ENCODE measurements at places on chromosomes 4 and X. TPM values are rescaled to one million over a fixed set of nuclear protein-coding genes. Genes with fewer than 3 reads are reported as not detected.
A peak's percentile ranks its signal among the peaks of the same experiment; 100 is the strongest.

- DNase-seq = no peak
Observed at GRCh38 chr4:68359508-68359907, 9.6 kb upstream of the YTHDC1 start.

- DNase-seq = peak; percentile 63
Observed at GRCh38 chr4:6264225-6264540, 5.5 kb upstream of the WFS1 start.

DNA sequence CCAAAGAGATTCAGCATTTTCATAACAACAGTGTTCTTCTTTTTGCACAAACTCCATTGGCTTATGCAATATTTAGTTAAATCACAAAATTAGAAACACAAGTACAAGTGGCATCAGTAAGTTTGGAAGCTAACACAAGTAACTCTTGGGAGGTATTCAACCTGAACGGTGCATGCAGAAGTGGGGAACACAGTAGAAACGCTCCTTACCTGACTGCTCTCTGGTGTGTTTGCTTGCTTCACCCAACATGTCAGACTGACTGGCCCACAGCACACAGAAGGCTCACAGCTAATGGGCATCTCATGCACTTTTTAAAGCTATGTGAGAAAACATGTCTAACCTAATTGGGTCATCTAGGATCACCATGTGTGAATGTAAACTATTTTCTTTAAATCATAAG lies 133.6 kb downstream of the MAGEB17 start:
- DNase-seq = no peak

The ARAP2 gene
- 4.7 TPM for total RNA-seq

The TDO2 gene
- not detected for total RNA-seq

GRCh38 chrX:155068165-155068564 lies 2.8 kb downstream of the CMC4 start:
- DNase-seq = no peak

GRCh38 chrX:118100091-118100490 lies 16.5 kb downstream of the KLHL13 start:
- no peak for DNase-seq

GRCh38 chr4:165707128-165707527 lies 165.9 kb upstream of the TLL1 start:
- no peak for DNase-seq

- DNase-seq = no peak
Observed at GRCh38 chr4:141348573-141348972, 127.9 kb downstream of the ZNF330 start.

DNA sequence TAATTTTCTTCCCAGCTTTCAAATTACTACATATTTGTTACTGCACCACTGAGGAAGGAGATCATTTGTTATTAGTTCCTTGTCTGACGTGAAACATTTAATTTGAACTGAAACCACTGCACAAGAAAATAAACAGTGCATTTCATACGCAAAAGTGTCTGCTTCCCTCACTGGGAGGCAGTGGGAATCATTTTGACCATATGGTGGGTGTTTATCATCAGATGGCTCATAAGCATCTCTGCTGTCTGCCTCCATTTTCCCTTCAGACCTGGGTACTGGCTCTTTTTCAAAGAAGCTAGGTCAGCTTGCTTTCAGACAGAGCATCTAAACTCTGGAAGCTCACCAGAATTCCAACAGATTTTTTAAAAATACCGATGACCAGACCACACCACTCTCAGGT lies 135.2 kb downstream of the PCDH19 start:
- no peak for DNase-seq

The HS6ST2 gene
- not detected for total RNA-seq

DNA sequence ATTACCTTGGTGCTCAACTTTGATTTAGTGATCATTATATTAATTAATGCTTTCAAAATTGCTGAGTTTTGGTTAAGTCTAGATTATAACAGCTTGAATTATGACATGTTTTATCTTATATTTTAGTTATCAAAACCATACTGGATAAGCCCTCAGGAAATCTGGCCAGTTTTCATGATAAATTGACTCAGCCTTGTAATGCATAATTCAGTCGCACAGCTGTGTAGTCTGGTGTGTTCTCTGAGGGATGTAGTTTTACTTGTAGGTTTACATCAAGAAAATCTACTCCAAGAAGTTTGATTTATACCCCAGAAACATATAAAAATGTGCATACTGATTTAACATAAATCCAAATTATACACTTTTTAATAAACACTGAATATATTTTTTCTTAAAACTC lies 477.5 kb downstream of the SPRY1 start:
- DNase-seq = no peak

- peak; percentile 65 for DNase-seq
Observed at GRCh38 chr4:128249787-128250668, 37.6 kb downstream of the PGRMC2 start.

DNA sequence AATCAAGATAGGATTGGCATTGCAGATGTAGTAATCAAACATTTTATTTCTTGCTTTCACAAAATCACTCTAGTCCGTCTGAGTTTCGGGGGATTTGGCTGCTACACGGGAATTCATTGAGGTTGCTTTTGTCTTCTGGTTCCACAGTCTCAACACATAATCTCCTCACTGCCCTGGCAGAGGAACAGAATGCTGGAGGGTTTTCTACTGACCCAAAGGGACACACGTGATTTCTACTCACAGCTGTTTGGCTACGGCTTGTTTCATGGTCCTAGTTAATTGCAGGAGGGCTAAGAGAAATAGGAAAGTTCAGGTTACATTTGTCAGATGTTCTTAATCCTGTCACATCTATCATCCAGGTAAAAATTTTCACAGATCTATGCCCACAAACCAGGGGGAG lies 1811.6 kb downstream of the ARAP2 start:
- DNase-seq = no peak

GRCh38 chr4:151993521-151993920 lies 232.7 kb upstream of the GATB start:
- DNase-seq = no peak

- DNase-seq = no peak
Observed at GRCh38 chr4:68907788-68908700, 43.6 kb downstream of the UGT2A3 start.

DNA sequence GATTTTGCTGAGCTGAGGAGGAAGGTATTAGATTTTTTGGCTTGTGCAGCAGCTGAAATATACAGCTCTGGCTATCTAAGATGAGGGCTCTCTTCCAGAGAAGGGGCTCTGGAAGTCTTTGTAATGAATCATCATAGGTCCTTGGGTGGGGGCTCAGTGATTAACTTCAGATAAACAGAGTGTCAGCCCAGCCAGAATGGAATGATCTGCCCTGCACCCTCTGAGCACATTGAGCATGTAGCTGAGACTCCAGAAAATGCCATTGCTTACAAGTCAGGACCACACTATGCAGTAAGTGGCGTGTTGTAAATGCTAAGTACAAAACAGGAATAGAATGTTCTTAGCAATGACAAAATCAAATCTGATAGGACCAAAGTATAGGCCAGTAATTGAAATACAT lies 836.0 kb downstream of the PDHA2 start:
- no peak for DNase-seq

The ZNF182 gene
- 6.4 TPM for total RNA-seq

The NAP1L2 gene
- total RNA-seq = not detected

- DNase-seq = no peak
Observed at GRCh38 chr4:155609455-155610059, 57.1 kb upstream of the GUCY1A1 start.

DNA sequence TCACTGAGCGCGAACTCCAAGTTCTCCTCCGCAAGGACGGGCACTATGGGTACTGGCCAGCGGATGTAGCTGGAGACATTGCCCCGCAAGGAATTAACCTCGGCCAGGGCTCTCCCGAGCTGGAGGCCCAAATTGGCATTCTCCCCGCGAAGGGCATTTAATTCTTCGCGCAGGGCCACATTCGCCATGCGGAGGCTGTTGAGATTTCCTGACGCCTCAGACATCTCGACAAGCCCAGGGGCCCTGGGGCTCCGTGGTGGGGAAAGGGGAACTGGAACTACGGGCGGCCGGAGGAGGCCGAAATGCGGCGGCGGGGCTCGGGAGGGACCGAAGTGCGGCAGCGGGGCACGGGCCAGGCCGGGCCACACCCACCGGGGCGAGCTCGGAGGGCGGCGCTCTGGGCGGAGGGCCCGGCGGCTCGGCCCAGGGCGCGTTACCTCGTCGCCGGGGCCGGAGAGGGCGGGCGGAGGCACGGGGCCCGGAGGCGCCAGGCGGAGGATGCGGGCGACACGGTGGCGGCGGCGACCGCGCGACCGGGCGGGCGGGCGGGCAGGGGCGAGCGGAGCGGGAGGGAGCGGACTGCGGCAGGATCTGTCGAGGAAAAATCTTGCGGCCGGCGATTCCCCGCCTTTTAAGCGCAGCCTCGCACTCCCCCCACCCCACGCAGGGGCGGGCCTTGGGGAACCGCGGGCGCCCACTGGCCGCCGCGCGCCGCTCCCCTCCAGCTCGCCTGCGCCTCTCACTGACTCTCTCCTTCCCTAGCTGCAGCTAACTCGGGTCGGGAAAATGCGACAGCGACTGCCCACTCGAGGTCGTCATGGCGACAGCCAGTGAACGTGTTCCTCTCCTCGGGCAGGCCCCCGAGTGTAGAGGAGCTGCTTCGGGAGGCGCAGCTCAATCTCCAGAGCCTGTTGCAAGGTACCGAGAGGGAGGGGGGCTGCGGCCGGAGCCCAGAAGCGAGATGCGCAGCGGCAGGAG lies at the start of gene RTL5:
Gene RTL5, minus strand, starts transcription at position 599 of the 978 bp plus-strand sequence.
- DNase-seq = no peak

The MRPS18C gene
- total RNA-seq = 10.4 TPM

The DMRTC1B gene
- total RNA-seq = not detected

GRCh38 chr4:69907151-69907550 lies 23.7 kb upstream of the CSN1S1 start:
- no peak for DNase-seq

DNA sequence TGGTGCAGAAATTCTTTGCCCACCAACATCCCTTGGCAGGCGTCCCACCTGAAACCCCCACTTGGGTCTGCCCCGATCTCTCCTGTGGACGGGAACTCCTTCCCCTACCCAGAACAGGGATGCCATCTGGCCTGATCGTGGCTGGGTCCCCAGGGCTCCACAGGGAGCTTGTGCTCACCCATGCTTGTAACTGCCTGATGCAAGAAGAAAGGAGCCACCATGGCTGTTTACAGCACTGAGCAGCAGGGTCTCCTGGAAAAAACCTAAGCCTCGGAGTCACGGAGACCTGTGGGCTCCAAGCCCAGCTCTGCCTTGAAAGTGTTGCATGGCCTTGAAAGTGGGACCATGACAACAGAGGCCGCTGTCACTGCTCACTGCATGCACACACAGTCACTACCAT lies 101.5 kb upstream of the AFAP1 start:
- DNase-seq = no peak

DNA sequence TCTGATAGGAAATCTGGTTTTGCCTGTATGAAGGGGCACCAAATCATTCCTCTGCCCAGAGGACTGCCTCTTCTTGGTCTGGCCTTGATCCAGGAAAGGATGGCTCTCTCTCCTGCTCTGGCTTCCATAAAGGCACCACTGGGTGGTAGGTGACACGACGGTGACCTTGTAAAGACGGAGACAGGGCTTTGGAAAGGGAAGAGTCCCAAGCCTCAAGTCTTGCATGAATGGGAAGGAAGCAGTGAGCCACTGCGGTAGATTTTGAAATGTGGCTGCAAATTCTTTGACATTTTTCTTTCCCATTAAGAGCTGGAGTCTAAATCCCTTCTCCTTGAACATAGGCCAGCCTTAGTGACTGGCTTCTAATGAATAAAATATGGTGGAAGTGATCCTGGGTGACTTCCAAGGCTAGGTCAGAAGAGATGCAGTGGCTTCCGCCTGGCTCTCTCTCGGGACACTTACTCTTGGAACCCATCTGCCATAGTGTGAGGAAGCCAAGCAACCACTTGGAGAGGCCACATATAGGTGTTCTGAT lies 347.4 kb downstream of the BCOR start:
- no peak for DNase-seq

The TLR6 gene
- total RNA-seq = 12.4 TPM

The TEX11 gene
- not detected for total RNA-seq

DNA sequence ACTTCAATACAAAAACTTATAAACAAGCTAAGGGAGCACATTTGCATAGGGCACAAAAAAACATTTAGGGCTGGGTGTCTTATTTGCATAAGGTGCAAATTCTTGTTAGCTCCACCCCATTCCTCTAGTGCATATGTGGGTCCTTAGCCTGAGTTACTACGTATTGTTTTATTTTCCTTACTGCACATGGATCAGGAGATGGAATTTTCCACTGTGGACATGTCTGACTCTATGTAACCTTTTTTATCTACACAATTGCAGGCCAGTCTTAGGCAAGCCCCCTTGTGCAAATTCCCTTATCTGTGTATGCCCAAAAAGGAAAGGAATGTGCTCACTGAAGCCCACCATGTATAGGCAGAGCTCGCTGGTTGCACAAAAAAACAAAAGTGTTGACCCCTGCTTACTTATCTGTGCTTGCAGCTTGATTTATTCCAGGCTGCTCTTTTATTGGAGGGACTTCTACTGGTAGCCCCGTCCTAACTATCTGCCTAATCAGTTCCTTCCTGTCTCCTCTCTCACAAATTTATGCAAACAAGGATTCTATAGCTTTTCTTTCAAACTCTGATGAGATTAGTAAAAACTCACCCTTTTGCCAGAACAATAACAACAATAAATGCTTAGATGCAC lies 359.0 kb upstream of the MAGEB16 start:
- no peak for DNase-seq
